Cerebellar nuclear complex (tissue), 1 donor: ENCODE measurements at places on chromosomes 16 and 17.

DNA sequence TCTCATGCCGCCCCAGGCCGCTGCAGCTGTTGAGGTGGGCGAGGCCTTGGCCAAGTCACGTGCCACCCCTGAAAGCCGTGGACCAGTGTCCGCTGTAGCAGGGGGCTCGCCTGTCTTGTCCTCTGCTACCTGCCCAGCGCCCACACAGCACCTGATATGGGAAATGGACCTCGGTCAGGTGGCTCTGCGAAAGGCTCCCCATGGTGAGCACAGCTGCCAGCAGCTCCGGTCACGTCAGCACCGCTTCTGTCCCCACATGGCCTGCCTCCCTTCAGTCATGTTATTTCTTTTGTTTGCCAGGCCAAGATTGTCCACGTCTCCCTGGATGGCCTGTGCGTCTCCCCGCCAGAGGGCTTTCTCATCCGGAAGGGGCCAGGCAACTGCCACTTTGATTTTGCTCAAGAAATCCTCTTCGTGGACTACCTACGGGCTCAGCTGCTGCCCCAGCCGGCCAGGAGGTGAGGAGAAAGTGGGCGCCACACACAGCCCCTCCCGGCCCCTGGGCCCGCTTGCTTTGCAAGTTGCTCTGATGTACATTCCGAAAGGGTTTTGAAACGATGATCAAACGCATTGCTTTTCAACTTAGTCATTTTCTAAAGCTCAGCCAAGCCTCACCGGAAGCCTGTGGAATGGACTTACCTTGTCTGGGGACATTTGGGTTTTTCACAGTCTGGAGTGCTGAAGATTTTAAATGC is 219.8 kb downstream of the KATNIP start:
- no peak for DNase-seq

DNA sequence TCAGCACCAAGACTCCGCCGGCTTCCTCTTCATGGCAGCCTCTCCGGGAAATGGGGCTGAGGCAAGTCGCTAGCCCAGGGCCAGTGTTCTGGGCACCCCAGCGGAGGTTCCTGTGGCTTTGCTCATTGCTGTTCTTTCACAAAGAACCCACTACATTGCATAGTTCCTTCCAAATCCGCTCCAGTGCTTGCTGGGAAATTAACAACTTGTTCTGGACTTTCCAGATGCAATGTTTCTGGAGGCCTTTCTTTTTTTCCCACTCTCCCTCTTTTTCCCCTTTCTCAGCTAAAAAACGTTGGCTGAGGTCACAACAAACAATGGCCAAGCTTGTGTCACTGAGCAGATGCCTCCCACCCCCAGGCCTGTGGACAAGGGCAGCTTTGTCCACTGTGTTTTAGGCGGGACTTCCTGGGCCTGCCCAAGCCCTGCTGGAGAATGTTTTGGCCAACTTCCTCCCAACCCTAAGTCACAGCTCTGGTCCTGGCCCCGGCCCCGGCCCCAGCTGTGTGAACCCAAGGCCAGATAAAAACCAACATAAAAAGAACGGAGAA is 131.5 kb upstream of the RCVRN start:
- DNase-seq: no peak

- no peak for DNase-seq
Measured at GRCh38 chr16:55488306-55488705, 9.3 kb downstream of the MMP2 start.

DNA sequence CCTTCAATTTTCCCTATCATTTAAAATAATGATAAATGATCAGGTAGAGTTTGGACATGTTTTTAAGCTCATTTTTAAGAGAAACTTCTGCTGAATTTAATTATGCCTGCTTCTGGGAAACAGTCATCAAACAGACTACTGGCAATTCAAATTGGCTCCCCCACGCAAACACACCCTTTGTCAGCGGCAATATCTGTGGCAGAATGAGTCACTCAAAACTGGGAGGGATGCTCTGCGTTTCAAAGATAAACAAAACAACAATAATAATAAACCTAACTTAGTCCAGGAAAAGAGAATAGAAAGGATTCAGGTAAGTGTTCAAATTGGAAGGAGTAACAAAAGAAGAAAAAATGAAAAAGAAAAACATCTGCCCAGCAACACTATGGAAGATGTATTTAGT is 108.1 kb upstream of the ERCC4 start:
- no peak for DNase-seq

GRCh38 chr17:2821868-2822267 is 25.6 kb downstream of the RAP1GAP2 start:
- no peak for DNase-seq

- no peak for DNase-seq
Measured at GRCh38 chr16:31149332-31149731, 534 bp downstream of the PRSS36 start.

- no peak for DNase-seq
Measured at GRCh38 chr17:1251866-1252608, 18.2 kb upstream of the BHLHA9 start.

- DNase-seq: no peak
Measured at GRCh38 chr17:35087731-35088355, 24.3 kb upstream of the RFFL start.

DNA sequence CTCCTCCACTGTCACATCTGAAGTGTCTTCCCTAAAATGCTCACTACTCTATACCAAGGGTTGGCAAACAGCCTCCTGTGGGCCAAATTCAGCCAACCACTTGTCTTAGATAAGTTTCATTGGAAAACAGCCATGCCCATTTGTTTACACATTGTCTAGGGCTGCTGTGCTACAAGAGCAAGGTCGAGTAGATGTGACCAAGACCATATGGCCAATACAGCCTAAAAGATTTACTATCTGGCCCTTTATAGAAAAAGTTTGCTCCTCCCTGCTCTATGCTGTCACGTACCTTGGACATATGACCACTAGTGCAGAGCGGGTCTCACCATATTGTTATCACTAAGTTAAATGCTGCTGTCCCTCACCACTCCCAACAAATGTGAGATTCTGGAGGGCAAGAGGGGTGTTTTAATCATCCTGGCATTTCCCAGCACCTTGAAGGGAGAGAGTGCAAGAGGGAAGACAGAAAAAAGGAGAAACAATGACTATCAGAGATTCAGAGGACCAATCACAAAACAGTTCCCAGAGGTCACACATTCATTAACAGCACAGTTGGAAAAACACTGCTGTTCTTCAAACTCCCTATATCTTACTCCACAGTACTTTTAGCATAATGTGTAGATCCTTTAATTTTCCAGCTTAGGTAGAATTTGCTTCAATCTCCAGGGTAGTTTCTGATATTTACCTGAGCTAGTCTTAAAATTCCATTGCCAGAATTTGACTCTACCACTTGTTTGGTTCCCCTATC is 13.2 kb downstream of the LSM12 start:
- DNase-seq: no peak

DNA sequence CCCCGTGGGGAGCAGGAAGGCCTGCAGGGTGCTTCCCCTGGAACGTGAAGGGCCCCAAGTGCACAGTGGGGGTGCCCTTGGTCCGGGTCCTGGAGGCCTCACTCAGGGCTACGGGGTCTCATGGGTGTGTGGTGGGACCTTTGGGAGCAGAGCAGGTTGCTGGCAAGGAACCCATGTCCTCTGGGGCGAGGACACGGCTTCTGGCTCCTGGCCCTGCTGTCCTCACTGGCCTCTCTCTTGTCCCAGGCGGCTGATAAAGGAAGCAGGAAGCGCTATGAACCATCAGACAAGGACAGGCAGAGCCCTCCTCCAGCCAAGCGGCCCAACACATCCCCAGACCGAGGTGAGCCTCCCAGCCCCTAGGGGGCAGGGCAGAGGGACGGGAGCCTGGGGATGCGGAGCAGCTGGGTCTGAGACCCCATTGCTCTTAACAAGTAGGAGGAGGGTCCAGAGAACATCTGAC is 9.8 kb upstream of the IL17C start:
- no peak for DNase-seq

DNA sequence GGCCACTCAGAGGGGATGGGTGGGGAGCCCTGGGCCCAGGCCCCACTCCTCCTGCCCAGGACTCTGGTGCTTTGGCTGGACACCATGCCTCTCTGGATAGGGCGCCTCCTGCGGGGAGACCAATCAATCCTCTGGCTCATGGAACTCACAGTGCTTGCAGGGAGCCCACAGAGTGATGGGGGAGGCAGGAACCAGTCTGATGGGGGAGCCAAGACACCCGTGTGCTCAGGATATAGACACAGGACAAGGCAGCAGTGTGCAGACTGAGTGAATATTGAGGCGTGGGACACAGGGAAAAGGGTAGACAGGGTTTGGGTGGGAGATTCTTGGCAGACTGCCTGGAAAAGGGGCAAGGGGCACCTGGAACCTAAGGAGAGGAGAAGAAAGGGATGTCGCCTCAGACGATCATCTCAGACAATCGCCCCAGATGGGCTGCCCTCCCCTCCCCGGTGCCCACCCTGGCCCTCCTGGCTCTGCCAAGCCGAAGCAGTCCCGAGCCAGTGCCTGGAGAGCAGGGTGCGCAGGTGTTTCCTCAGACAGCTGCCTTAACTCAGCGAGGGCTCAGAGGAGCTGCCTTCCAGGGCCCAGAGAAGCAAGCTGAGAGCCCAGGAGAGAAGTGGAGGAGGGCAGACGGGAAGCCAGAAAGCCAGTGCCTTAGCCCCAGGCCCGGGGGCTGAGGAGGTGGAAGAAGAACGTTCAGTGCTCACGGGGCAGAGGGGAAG is 37.4 kb upstream of the DLX4 start:
- no peak for DNase-seq

DNA sequence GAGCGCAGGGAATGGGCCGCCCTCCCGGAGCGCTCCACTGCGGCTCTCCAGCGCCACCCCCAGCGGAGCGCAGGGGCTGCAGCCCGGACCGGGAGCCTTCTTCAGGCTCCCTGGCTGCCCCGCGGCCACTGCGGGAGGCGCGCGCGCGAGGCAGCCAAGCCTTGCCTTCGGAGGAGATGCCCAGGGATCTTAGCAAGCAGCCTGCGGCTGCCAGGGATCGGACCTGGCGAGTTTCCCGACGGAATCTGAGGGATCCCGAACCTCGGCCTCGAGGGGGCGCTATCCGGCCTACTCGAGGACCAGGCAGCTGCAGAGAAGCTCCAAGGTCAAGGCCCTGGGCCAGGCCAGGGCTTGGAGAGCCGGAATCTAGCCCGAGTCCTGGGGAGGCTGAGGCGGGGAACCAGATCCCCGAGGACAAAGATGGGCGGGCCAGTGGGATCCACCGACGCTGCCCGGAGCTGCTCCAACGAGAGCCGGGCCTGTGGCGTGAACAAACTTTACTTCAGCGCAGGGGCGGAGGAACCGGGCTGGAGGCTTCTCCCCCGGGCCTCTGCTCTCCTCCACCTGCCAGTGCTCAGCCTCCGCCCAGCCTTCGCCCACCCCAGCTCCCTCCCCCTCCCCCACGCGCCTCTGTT is at the start of gene IRX6:
Gene IRX6, plus strand, starts transcription at position 567 of the 635 bp plus-strand sequence. CDS start 889 bp downstream, outside the sequence.
- DNase-seq: no peak

DNA sequence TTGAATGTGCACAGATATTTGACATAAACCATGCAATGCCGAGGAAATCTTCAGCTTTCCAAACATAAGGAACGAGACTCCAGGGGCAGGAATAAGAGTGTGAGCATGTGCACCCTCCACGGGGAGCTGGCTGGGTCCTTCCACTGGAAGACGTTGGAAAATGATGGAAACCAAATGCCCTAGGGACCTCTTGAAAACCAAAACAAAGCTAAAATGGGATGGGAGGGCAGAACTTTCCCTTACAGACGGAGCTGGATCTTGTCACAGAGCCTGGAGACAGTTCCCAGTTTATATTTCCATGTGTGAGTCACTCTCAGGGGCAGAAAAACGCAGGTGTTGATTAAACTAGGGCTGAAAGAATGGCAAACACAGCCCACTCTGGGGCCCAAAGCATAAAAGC is 34.4 kb upstream of the DNAH17 start:
- no peak for DNase-seq

DNA sequence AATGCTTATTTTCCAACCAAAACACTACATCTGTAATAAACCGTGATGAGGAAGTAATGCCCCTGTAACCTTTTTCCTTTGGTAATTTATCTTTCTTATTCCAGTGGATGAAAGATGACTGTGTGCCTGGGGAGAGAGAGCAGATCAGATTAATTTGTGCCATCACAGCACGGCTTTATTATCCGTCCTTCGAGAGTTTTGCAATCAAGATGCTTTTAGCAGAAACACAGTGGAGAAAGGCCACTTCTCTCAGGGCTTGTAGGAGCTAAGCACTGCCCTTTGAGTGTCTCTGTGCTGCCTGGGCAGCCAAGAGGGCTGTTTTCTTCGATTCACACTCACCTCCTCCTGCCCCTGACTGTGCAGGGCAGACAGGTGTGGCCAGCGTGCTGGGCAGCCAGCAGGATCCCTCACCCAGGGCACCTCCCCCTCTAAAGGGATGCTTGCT is 190.2 kb downstream of the PRKCA start:
- no peak for DNase-seq

DNA sequence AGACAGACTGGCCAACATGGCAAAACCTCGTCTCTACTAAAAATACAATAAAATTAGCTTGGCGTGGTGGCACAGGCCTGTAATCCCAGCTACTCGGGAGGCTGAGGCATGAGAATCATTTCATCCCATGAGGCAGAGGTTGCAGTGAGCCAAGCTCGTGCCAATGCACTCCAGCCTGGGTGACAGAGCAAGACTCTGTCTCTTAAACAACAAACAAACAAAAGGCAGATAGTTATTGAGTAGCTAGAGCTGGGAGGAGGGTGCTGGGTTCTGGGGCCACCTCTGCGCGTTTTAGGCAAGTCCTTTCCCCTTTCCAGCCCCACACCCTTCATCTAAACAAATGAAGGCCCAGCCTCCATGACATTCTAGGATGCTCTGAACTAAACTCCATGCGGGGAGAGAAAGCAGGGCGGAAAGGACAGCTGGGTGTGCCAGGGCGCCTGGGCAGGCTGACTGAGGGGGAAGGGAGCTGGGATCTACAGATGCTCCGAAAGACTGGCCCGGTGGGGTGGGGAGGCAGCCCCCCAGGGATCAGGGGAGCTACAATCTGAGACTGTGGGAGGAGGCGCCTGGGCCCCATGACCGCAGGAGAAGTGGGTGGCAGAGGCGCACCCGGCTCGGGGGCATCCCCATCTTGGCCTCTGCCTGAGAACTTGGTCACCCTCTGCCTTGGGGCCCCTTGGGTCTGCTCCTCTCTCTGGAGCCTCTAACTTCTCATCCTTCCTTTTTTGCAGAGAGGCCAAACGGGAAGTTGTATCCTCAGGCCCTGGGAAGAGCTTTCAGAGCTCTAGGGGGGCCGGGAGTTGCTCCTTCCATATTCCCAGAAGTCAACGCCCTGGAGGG is 910 bp downstream of the ITGAL start:
- no peak for DNase-seq

GRCh38 chr17:61353615-61354014 is 46.0 kb upstream of the TBX2 start:
- DNase-seq: no peak

- no peak for DNase-seq
Measured at GRCh38 chr16:51383909-51384308, 232.8 kb upstream of the SALL1 start.
